H4 (cell line): ENCODE measurements at places on chromosomes 7 and 10. TPM values are rescaled to one million over a fixed set of nuclear protein-coding genes. Genes with fewer than 3 reads are reported as not detected.

GRCh38 chr7:29287366-29287765 is 92.8 kb downstream of the CHN2 start:
- peak; percentile 84 for DNase-seq

Gene ASB13
- 9.1 and 11.3 TPM in 2 replicates for total RNA-seq

- DNase-seq = no peak
These were observed 25.7 kb downstream of the COG5 start for GRCh38 chr7:107538001-107538400.

Gene GRID2IP
- not detected in 2 replicates for total RNA-seq

Gene TEX47
- not detected in 2 replicates for total RNA-seq

GRCh38 chr10:84991301-84991700 is 662.9 kb downstream of the CCSER2 start:
- no peak for DNase-seq

DNA sequence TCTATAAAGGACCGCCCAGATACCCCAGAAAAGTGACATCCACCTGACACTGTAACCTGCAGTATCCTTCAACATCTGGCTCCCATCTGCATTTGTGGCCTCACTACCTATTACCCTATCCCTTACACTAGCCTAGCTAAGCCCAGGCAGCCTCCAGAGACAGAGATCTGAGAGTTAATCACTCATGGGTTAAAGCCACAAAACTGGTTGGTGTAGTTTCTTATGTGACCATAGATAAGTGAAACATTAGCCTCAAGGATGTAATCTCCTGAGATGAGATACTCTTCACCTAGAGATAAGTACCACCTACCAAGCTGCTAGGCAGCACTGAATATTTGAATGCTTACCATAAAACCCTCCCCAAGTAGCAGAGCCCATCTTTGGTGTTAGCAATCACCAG is 35.4 kb downstream of the CTTNBP2 start:
- DNase-seq = no peak

Gene SPDYE1
- total RNA-seq = not detected in 2 replicates

Gene UBE2D4
- total RNA-seq = 34.0 and 35.7 TPM in 2 replicates

Gene ZP3
- total RNA-seq = 0.97 and 1.7 TPM in 2 replicates

Gene DYDC2
- 0.08 and 0.47 TPM in 2 replicates for total RNA-seq

DNA sequence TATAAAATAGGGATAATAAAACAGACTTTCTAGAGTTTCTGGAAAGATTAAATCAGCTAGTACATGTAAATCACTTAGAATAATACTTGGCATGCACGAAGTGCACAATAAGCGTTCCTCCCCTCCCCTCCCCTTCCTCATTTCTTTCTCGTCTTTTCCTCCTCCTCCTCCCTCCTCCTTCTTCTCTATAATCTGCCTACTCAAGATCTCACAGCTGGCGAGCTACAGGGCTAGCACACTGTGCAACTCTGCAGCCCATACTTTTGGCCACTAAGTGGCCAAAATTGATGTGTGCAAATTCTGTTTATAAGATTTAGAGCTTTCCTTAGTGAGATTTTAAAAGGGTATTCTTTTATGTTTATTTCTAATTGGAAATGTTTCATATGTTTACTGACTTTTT is 565.3 kb downstream of the PHTF2 start:
- no peak for DNase-seq

Gene SPDYE5
- not detected in 2 replicates for total RNA-seq

Gene MAD1L1
- 116 and 121 TPM in 2 replicates for total RNA-seq
